NCI-H2107 (cell line): ENCODE measurements at places on chromosomes 4 and X.

- DNase-seq, result no peak
These were observed 97.8 kb upstream of the ATOH1 start for GRCh38 chr4:93730760-93731159.

- DNase-seq, result no peak
These were observed 140.6 kb downstream of the ARSF start for GRCh38 chrX:3181846-3182245.

DNA sequence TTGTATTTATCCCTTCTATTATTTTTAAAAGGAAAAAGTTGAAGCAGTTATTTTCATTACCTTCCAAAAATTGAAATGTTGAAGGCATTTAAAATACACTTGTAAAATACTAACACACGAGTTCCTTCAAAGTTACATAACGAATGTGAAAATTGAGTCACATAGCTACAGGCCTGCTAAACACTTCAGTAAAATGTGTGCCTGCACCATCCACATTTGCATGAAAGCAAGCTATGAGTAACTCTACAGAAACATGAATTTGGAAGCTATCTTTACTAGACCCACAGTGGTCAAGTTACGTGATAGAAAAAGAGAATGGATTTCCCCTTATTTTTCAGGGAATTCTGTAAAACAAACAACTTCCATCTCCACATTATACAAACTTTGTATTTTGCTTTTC is 1148.8 kb upstream of the PCDH7 start:
- no peak for DNase-seq

DNA sequence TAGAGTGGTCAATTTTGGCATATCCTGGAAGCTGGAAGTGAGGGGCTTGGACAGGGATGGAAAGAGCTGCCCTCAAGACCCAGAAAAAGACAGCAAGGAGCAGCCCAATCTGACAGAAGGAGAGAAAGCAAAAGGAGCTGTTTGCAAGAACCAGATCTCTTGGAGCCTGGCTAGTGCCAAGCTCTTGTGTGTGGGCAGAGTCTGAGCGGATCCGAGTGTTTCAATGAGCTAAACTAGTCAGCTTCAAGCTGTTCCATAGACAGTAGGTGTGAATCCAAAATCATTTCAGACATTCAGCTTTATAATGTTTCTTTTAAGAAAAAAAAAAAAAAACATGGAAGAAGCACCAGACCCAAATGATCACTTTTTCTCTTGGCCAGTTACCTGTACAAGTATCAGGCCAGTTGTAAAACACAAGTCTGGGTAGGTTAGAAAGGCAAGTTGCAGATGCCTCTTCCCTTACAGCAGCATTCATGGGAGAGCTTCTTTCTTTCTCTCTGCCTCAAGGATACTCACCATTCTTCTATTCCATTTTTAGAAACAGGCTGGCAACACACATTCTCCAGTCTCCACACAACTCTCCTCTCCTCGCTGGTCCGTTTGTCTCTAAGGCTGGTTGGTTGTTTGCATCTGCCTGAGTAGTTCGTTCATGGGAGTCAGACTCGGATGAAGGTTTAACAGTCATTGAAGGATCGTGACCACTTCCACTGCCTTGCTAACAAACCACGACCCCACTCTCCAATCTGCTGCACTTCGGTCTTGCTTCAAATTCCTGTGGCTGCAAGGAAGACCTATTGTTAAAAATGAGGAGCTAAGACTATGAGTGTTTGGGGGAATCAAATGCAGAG is 105.2 kb upstream of the GATB start:
- no peak for DNase-seq

- DNase-seq, result no peak
These were observed 61.1 kb upstream of the MTM1 start for GRCh38 chrX:150507251-150507856.

DNA sequence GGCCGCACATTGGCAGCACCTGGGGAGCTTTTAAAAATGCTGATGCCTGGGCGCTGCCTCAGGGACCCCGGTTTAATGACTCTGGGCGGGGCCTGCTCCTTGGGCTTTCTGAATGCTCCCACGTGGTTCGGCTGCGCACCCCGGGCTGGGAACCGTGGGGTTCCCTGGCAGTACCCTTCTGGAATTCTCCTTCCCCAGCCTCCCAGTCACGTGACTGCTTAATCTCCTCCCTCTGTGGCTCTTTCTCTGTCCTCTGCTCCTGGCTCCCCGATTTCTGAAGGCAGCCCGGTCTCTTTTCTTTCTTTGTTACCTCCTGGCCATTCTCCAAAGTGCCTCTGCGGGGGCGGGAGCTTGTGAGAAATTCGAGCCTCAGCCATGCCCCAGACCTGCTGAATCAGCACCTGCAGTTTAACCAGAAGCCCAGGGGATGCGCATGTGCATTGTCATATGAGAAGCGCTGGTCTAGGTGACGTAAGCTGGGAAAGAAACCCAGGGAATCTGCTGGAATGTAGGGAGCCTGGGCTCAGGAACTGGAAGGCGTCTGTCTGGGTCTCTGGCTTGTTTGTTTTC is 16.6 kb downstream of the CLCN4 start:
- peak; percentile 93 for DNase-seq

- DNase-seq, result peak; percentile 3
These were observed 194.6 kb upstream of the STK26 start for GRCh38 chrX:131828482-131828881.

GRCh38 chr4:179747218-179747910 is 2305.1 kb upstream of the AGA start:
- no peak for DNase-seq

GRCh38 chr4:129014566-129015509 is 78.5 kb downstream of the SCLT1 start:
- DNase-seq, result no peak

DNA sequence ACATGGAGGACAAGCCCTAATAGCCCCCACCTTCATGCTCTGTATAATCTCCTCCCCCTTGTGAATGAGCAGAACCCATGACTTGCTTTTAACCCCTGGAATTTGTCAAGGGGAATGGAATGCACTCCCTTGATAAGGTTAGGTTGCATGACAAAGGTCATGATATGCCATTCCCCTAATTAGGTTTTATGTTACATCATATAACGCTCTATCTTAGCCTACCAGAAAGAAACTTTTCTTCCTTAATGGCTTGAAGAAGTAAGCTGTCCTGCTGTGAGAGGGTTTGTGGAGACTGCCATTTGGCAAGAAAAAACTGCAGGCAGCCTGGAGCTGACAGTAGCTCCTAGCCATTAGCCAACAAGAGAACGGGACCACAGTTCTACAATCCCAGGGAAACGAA is 399.8 kb upstream of the MAD2L1 start:
- no peak for DNase-seq

DNA sequence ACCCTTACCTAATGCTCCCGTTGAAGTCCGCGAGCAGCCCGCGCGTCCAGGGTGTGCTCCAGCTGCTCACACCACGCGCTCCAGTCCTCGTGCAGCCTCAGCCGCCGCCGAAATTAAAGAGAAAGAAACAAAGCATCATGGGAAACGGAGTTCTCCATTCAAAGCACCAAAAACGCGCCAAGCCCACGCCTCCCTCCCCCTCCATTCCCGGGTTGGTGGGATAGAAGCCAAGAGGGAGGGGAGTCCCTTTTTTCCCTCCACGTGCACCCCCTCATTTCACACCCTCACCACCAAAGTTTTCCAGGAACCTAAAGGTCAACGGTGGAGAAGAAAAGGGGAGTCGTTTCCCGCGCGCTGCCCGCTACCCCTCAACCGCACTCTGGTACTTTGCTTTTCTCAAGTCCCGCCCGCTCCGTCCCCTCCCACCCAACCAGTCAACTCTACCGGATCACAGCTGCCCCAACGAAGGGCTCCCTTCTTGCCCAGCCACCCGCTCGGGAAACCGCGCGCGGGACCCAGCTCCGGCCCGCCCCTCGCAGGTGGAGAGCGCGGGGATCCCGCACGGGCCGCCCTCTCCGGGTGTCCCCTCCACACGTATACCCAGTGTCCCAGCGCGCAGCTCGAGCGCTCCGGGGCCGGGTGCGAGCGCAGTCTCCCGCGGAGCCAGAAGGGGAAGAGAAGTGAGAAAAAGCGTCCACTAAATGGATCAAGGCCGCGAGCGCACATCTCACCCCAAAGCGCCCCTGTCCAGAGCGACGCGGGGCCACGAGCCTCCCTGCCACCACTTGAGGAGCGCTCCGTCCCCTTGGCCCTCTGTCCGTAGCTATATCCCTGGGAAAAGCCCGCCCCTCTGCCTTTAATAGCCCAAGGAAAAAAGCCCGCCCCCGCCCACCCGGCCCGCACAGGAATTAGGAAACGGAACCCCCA is 65.1 kb upstream of the CCDC160 start:
- no peak for DNase-seq

GRCh38 chrX:150567645-150568319 is 639 bp upstream of the MTM1 start:
- no peak for DNase-seq

DNA sequence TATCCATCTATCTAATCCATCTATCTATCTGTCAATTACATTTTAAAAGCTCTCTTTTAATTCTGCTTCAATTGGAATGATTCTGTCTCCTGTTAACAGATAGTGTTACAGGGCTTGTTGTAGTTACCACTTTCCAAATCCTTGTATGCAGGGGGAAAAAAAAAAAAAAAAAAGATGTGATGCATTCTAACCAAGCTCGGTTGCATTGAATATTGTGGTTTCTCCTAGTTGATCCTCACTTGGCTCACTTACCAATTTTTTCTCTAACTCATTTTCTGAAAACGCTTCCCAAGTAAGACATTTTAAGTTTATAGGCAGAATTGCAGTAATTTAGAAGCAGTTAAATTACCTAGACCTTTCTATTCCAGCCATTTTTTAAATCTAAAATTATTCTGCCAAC is 327.9 kb upstream of the PITX2 start:
- DNase-seq, result no peak

GRCh38 chr4:83320548-83320947 is 14.1 kb downstream of the HPSE start:
- no peak for DNase-seq
